HFFc6 (cell line): ENCODE measurements at places on chromosomes 1 and 21. TPM values are rescaled to one million over a fixed set of nuclear protein-coding genes. Genes with fewer than 3 reads are reported as not detected.
A peak's percentile ranks its signal among the peaks of the same experiment; 100 is the strongest.

DNA sequence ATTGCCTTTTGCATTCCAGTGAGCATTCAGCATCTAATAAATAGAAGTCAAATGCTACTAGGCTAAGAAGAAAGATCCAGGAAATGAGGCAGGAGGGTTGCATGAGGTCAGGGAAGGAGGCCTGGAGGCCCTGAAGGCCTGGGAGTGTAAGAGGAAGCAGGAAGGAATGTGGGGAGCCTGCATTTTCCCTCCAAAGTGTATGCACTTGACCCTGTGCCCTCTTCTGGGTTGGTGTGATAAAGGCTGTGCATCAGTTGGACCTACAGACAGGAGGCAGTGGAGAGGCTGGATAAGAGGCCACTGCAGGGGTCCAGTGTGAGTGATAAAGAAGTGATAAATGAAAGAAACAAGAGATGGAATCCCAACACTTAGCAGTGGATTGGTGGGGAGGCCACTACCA lies 20.4 kb downstream of the KIAA1614 start:
- DNase-seq: no peak

DNA sequence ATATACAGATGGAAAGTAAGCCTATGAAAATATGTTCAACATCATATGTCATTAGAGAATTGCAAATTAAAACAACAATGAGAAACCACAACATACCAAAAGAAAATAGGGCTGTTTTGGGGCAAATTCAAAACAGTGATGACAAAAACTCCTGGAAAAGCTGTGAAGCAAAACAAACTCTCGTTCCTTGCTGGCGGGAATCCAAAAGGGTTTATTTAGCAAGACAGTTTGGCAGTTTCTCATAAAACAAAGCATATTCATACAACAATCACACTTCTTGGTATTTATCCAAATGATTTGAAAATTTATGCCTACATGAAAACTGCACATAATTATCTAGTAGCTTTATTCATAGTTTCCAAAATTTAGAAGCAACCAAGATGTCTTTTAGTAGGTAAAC lies 44.4 kb downstream of the COL11A1 start:
- no peak for DNase-seq

Gene BNIPL
- 0.06 and 0.16 TPM in 2 replicates for total RNA-seq

Gene FOXJ3
- total RNA-seq: 26.4 to 29.9 TPM (median 27.7 TPM) in 3 replicates

Gene LAPTM5
- total RNA-seq: 0.47 to 0.75 TPM (median 0.74 TPM) in 3 replicates

DNA sequence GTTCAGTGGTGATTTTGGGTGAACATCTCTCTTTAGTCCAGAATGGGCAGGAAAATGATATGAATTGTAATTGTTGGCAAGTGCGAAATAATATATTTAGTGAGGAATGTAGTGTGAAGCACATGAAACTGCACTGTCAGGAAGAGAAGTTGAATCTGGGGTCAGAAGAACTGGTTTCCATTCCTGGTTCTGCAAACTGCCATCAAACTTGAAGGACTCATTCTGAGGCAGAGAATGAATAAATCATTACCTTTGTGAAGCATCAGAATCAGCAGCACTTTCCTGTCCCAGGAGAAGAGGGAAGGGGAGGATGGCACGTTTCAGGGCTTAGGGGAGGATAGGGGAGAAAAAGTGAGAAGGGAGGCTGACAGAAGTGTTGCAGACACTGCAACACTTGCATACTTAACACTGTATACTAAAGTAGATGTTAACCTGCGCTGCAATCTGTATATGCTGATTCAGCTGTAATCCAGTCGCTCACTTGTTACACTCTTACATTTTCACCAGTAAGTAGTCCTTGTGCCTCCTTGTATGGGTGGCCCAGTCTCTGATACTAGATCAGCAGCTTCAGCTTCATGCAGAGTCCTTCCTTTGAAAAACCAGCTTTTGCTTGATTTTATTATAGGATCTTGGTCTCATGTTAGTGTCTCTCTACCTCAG lies 10.5 kb upstream of the RPTN start:
- DNase-seq: no peak

GRCh38 chr1:99648107-99648506 lies 2.2 kb downstream of the PALMD start:
- DNase-seq: no peak

GRCh38 chr1:36175137-36176095 lies 19.5 kb downstream of the MAP7D1 start:
- peak; percentile 66 for DNase-seq

DNA sequence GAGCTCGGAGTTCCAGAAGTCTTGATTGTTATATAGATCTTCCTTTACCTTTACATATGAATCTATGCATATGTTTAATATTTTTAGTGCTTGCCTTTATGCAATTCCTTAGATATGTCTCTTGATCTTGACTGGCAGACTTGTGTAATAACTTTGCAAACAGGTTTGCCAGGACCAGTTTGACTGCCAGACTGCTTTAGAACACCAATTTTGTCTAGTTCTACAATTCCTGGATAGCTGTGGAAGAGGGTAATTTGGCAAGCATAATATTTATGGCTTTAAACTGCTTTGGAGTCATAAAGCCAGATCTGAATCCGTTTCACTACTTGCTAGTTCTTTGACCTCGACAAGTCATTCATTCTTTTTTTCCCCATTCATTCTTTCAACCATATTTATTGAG lies 250.0 kb downstream of the FAF1 start:
- no peak for DNase-seq

DNA sequence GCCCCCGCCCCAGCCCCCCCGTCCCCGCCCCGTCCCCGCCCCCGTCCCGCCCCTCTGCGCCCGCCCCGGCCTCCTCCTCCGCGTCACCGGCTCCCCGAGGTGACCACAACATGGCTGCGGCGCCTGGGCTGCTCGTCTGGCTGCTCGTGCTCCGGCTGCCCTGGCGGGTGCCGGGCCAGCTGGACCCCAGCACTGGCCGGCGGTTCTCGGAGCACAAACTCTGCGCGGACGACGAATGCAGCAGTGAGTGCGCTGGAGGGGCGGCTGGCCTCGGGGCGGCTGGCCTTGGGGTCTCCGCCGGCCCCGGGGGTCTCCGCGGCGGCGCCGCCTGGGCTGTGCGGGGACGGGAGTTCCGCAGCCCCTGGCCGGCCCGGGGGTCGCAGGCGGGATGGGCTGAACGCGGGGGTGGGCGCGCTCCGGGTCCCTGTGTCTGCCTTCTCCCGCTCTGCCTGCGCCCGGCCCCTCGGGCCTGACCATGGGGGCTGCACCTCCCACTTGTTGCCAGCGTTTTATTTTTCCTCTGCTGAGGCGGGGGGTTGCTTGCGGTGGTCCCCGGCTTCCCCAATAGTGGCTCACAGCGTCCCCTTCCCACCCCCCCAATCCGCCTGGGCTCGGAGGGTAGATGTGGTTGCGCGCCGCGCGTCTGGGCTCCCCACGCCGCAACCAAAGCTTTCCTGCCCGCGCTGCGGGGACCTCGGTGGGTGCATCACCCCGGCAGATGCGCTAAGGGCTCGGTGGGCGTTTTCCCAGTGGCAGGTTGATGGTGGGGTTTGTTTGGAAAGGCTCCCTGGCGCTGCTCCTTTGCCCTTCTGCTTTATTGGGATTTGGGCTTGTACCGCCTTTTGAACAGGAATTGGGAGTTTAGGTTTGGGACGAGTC lies at the start of gene MIA3:
Gene MIA3, plus strand, starts transcription at position 97 of the 879 bp plus-strand sequence. Its CDS starts 14 bp downstream, at position 111.
- DNase-seq: no peak

Gene NBL1
- 108 to 179 TPM (median 164 TPM) in 3 replicates for total RNA-seq

- peak; percentile 75 for DNase-seq
Measured at GRCh38 chr1:241423541-241424479, 66.8 kb upstream of the RGS7 start.

DNA sequence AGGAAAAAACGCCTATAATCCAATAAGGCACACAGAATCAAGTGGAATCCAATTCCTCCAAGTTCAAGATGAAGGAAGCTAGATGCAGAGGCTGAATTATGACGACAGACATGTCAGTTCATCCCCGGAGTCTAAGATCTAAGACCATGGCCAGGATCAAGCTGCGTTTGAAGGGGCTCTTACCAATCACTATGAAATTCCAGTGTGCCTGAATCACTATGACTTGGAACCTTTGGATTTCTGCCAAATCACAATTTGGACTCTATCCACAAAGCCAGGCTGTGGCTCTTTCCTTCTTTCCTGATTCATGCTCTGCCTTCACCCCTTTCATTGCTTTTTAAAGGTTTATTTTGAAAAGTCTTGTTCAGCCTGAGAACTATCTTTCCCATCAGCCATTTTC lies 17.1 kb downstream of the OLIG2 start:
- peak; percentile 94 for DNase-seq

Gene PPM1J
- total RNA-seq: 1.0 to 1.6 TPM (median 1.2 TPM) in 3 replicates

- no peak for DNase-seq
Measured at GRCh38 chr1:11483581-11484320, 4.8 kb downstream of the DISP3 start.

DNA sequence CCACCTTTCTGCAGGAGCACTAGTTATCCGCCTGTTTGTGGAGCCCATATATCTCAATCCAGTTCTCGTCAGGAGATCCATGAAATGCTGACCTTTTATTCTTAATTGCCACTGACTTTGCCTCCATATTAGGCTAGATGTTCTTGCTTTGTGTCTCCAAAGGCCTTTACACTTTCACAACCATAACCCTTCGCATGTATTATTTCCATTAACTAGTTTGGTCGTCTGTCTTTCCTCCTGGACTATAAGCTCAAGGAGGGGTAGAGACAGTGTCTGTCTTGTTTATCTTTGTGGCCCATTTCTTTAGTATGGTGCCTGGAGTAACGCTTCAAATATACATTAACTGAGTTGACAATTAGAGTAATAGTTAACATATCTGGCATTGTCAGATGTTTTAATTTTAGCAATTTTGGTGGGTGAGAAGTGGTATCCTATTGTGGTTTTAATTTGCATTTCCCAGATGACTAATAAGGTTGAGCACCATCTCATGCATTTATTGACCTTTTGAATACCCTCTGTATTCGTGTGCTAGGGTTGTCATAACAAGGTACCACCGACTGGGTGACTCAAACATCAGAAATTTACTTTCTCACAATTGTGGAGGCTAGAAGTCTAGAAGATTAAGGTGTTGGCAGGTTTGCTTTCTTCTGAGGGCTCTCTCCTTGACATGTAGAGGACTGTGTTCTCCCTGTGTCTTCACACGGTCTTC lies 21.7 kb upstream of the IL12RB2 start:
- no peak for DNase-seq
